AG08395 (cell line): ENCODE measurements at places on chromosomes 1 and 21.
A peak's percentile ranks its signal among the peaks of the same experiment; 100 is the strongest.

DNA sequence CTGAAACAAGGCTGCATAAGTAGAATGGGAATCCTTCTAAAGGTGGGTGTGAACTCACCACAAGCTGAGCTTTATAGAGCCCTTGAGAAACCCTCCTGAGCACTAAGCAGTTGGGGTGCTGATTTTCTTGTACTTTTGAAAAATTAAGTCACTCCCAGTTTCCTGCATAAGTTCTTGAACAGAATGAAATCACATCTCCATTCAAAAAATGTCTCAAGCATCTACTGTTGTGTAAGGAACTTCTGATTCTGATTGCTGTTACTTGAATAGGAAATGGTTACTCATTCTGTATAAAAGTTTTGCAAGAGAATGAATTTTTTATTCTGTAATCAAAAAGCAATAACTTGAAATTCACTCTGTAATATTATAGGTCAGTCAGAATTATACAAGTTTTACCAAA, 50.8 kb upstream of the WNT2B start:
- no peak for DNase-seq

DNA sequence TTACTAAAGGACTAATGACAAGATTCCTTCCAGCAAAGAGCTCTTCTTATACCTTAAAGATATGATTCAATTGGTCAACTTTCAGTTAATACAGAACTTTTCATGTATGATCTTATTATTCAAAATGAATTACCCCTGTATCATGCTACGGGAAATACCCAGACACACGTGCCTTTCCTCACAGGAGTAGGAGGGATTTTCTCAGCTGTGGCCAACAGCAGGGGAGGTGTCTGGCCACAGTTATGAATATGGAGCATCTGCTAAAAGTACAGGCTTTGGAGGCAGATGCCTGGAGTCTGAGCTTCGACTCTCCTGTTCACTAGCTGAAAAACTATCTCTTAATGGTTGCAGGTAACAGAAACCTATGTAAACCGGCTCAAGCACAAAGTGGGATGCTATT, 53.6 kb downstream of the KIAA1614 start:
- no peak for DNase-seq

DNA sequence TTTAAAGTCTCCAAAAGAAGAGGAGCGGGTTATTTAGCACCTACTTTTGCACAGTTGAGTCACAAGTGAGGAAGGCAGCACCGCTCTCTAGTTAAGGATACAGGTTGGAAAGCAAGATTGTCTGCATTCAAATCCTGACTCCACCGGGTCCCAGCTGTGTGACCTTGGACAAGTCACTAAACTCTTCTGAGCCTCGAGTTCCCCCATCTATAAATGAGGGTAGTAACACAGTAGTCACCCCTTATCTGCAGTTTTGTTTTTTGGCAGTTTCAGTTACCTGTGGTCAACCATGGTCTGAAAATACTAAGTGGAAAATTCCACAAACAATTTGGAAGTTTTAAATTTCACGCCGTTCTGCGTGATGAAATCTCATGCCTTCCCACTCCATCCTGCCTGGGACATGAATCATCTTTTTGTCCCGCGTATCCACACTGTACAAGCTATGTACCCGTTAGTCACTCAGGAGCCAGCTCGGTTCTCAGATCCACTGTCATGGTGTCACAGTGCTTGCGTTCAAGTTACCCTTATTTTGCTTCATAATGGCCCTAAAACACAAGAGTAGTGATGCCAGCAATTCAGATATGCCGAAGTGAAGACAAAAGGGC, 49.4 kb downstream of the CAPZB start:
- peak; percentile 50 for DNase-seq

DNA sequence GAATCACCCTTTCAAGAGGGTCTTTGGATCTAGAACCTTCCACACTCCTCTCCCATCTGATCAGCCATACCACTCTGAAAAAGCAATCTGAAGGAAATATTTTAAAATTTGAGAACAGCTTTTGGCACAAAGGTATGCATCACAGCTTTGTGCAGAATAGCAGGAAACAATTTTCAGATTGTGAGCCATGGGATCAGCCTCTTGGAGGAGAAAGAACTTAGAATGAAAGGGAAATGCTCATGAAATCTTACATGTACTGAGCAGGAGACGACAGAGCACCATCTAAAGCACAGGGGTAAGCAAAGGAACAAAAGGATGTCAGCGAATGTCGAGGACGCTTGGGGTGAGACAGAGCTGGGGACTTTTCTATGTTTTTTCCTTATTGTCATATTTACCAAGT, 54.4 kb downstream of the EDN2 start:
- no peak for DNase-seq

- DNase-seq = no peak
These were observed 19.1 kb upstream of the DAB1 start for GRCh38 chr1:57443004-57443403.

- no peak for DNase-seq
These were observed 5.6 kb downstream of the PRDX1 start for GRCh38 chr1:45516036-45516435.

DNA sequence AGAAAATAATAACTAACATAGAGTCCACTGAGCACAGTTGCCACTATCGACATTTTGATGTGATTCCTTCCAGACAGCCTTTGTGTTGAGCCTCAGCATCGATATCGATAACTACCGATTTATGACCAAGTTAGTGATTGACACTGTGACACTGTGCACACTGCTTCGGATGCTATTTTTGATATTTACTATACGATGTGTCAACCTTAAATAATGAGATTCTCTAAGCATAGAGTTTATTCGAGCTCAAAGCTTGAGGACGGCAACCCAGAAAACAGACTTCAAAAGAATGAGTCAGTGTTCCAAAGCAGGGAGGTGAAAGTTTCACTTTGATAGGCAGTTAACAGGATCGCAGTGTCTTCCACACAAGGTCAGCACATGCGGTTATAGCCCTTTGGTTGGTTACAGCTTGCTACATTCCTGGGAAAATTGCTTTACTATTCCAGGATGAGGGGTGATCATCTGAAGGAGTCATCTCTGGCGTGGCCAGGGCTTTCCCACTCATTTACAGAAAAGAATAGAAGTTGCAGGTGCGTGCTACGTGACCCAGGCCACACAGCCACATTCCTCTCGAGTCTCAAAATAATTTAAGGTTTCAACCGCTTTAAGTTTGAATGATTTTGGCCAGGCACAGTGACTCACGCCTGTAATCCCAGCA, 53.6 kb upstream of the EFHD2 start:
- peak; percentile 51 for DNase-seq

DNA sequence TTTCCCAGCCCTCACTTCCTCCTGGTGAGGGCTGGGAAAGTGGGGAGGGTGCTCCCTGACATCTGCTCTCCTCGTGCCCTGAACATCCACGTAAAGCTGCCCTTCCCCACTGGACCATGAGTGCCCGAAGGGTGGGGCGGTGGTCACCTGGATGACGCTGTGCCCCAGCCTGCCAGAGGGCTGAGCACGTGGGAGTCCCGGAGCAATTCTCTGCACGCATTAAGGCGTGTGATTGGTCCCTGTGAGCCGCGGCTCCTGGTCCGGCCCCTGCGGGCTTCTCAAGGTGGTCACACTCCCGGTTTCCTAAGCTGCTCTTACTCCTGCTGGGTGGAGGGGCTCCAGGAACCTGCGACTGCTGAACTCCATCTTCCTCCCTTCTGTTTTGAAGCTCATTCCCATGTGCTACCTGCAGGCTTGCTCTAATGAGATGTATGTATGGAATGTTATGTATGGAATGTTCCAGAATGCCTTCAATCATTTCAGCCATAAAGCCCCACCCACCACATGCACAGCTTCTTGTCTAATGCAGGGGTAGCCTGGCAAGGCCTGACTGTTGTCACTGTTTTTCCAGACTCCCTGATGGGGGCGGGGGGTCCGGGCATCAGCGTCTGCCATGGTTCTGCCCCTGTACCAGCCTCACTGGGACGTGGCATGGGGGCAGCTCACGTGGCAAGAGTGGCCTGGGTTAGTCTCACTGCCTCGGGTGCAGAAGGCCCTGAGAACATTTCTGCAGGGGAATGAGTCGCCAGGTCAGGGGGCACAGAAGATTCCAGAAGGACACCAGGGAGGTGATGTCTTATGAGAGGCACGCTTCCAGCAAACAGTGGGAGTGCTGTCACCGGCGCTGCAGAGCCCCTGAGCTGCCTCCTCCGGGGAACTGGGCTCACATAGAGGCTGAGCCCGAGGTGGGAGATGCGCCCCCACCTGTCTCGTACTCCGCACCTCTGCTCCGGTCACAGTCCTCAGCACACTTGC, 19.4 kb downstream of the KRTAP10-1 start:
- no peak for DNase-seq

DNA sequence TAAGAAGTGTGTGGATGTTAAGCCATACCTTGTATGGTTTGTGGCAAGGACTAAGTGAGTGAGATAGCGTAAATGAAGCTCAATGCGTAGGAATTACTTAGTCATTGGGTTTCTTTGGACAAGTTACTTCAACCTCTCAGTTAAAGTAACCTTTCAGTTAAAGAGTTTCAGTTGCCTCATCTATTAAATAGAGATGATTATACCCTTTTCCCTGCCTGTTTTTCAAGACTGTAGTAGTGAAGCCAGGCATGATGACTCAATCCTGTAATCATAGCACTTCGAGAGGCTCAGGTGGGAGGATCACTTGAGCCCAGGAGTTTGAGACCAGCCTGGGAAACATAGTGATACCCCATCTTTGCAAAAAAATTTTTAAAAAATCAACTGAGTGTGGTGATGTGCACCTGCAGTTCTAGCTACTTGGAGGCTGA, 6.3 kb downstream of the ZMPSTE24 start:
- no peak for DNase-seq

DNA sequence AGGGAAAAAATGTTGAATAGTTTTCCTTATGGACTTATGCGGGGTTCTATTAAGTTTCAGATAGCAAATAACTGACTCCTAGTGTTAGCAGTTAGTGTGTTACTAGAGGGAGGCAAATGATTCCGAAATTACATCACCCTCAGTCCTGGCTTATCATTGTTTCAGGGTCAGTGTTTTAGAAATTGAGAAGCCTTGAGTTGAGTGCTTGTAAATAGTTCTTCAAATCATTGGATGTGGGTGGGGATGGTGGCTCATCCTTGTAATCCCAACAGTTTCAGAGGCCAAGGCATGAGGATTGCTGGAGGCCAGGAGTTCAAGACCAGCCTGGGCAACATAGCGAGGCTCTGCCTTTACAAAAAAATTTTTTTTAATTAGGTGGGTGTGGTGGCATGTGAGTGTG, 21.3 kb downstream of the SOAT1 start:
- no peak for DNase-seq

- DNase-seq = no peak
These were observed 20.5 kb downstream of the IQGAP3 start for GRCh38 chr1:156551869-156552268.

- DNase-seq = peak; percentile 45
These were observed 355.6 kb downstream of the PRDM2 start for GRCh38 chr1:14055442-14056223.

- DNase-seq = no peak
These were observed 436.7 kb upstream of the TMPRSS15 start for GRCh38 chr21:18840239-18840638.

DNA sequence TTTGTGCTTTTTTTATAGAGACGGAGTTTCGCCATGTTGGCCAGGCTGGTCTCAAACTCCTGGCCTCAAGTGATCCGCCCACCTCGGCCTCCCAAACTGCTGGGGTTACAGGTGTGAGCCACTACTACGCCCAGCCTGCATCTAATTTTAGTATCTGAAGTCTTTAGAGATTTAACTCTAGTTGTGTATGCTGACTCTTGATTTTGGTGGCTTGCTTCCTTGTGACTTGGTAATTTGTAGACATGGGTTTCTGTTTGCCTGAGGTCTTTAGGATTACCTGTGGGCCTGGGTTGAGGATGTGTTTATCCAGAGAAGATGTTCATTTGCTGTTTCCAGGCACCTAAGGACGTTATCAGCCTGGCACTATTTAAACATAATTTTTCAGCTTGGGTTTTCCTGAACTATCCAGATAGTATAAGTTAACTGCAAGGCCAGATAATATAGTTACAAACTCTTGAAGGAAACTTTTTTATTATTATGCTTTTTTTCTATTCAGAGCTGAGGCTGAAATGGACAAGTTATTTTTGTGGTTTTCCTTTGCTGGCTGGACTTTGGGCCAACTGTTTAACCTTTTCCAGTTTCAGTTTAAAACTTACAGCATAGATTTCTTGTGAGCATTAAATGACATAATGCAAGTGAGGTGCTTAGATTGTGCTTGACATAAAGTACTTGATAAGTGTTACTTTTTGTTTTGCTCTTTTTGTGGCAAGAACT, 7.5 kb upstream of the VASH2 start:
- no peak for DNase-seq

GRCh38 chr1:95073446-95073845, 695 bp upstream of the ALG14 start:
- no peak for DNase-seq

DNA sequence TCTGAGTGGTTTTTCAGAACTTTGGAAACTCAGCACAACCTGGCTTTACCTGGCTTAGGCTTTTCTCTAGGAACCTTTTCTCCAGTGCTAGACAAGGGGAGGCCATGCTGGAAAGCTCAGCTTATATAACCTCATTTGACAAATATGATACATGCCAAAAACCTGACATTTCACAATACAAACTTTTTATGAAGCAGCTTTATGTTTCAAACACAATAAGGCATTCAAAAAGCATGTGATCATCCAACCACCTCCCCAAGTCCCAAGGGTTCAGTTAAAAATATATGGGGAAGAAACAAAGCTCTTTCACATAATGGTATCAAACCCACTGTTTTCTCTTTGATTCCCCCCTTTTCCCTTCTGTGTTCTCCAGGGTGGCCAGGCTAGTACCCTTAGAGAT, 63.7 kb downstream of the ZC3H11B start:
- DNase-seq = no peak

GRCh38 chr1:118791094-118791691, 196.9 kb downstream of the TBX15 start:
- no peak for DNase-seq

DNA sequence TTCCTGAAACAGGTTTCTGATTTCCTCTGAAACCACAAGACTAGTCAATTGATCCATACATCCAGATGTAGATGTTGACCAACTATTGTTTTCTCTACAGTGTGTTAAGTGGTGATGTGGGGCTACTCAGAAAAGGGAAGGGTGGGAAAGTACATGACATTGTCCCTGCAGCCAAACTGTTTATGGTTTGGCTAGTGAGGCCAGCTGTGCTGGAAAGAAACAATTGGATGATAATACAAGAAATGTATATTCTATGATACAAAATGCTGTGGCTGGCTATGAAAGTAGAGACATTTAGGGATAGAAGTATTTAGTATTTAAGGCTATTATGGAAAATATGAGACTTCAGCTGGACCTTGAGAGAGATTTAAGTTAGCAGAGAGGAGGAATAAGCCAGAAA, 244.5 kb downstream of the ADGRL2 start:
- DNase-seq = no peak

GRCh38 chr1:237894131-237894530, 3.4 kb upstream of the ZP4 start:
- DNase-seq = no peak

GRCh38 chr1:157639800-157640199, 41.9 kb upstream of the FCRL4 start:
- DNase-seq = no peak
